ENCODE measurements at places on chromosomes 5 and 9. TPM values are rescaled to one million over a fixed set of nuclear protein-coding genes. Genes with fewer than 3 reads are reported as not detected.

RUSC2 gene
- total RNA-seq, result 36.4 TPM

SLC27A6 gene
- total RNA-seq, result 33.7 TPM

MARVELD2 gene
- total RNA-seq, result 1.3 TPM

GABRA1 gene
- not detected for total RNA-seq

FAM221B gene
- total RNA-seq, result not detected

ABCA1 gene
- 78.9 TPM for total RNA-seq

ANKRD33B gene
- total RNA-seq, result 34.7 TPM

- DNase-seq, result no peak
These were observed 60.8 kb downstream of the FOXD1 start for GRCh38 chr5:73387601-73388305.

DNA sequence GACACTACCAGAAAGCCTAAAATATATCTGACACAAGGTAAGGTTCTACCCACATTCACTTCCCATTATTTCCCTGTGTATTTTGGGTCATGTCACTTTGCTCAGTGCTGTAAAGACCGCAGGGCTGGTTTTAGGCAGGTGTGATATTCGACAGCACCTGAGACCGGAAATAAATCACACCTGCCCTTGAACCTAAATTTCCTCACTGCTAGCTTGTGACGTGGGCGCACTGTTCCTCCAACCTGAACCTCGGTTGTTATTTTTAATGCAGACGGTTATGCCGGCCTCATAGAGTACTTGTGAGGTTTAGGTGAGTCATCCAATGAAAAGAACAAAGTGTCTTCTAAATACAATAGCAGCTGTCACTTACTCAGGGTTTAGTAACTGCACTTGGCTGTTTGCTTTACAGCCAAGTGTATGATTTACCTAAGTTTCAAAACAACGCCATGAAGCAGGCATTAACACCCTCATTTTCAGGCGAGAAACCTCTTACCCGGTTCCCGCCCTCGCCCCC lies 20.7 kb upstream of the ZNF782 start:
- no peak for DNase-seq

- no peak for DNase-seq
These were observed 27.2 kb downstream of the AK3 start for GRCh38 chr9:4713849-4714248.

DNA sequence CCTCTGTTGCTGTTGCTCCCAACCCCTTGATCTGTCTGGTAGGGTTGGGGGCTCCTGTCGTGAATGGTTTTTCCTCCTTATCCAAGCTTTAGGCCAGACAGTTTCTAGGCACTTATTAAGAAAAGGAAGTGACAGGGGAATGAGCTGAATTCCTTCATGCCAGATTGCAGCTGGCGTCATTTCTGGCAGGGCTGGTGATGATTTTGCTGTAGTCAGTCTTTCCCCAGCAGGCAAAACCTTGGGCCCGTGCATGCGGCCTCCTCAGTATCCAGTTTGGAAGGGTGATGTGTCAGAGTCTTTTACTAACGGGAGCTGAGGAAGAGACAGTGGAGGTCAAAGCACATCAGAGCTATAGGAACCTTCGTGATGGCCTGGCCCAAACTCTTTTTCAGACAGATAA lies 58.8 kb downstream of the COL27A1 start:
- DNase-seq, result no peak

DNA sequence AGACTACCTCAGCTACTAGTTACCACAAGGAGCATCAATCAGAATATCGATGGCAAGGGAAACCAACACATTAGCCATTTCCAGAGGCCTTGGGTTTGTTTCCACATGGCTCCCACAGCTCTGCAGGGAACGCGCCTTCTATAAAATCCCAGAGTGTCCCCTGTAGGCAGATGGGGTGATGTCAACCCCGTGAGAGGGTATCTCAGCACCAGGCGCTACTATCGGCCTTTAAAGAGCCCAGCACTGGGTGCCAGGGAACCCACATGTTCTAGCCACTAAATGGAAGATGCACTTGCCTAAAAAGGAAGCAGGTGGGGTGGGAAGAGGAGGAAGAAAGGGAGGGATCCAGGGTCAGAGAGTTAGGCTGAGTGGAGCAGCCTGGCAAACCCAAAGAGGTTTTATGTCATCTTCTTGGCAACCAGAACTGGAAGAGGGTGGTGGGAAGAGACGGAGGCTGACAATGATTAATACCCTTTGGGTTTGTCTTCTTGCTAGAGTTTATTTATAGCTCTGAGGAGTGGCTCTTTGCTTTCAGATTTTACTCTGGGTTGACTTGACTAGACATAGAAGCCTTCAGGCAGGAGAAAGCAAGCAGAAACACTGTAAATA lies 19.9 kb downstream of the MACROH2A1 start:
- no peak for DNase-seq

- DNase-seq, result no peak
These were observed 5.4 kb upstream of the TIFAB start for GRCh38 chr5:135457424-135458071.

GRCh38 chr5:81516091-81516490 lies 122.2 kb upstream of the ACOT12 start:
- DNase-seq, result no peak

DNA sequence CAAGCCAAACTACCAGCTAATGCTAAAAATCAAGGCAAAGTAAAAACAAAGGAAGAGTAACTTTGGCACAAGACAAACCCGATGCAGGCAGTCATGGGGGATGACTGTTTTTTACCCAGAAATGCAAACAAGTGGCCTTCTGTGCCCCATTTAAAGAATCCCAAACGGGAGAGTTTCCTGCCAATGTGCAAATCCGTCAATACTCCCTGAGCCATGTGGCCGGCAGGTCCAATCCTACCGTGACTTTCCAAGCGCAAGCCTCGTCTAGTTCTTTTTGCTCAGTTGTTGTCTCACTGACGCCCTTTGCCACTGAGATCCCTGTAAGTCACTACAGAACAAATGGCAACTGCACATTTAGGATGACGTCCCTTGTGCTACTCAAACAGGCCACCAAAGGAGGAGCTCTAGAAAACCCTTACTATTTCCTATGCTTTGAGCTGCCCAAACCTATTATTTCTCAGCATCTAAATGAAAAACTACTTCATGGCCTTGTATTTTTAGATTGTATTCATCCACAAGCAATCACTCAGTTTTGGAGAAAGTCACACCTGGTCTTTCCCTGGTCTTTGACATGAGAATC lies 43.4 kb downstream of the OTULIN start:
- no peak for DNase-seq

- DNase-seq, result no peak
These were observed 16.0 kb upstream of the DAB2IP start for GRCh38 chr9:121635300-121635876.

- no peak for DNase-seq
These were observed 73.7 kb downstream of the RCL1 start for GRCh38 chr9:4866239-4866969.

DNA sequence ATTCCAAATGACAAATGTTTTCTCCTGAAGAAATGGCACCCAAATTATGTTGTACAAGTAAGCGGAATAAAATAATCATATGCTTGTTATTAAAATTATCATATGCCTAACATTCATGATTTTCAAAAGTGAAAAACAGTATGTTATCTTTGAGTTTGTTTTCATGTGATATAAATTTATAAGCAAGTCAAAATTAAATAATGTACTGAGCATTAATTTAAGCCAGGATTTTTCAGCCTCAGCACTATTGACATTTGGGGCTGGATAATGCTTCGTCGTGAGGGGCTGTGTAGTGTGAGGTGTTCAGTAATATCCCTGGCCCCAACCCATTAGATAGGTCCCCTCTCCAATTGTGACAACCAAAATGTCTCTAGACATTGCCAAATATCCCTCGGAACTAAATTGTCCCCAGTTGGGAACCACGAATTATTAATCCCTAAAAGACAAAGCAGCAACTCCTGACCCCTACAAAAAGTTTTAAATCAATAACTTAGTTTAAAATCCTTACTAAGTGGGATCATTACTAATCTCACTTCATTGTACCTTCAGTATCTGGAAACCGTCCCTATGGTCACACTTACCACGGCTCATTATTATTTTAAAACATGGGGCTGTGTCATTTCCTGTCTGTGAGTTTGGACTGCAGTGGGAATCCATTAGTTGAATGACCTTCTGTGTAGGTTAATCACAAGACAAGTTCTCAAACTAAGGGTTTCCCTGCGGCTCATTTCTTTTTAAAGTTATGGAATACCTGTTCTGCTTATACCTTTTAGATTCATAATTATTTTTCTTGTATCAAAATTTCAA lies 1.3 kb upstream of the NNT start:
- no peak for DNase-seq

DNA sequence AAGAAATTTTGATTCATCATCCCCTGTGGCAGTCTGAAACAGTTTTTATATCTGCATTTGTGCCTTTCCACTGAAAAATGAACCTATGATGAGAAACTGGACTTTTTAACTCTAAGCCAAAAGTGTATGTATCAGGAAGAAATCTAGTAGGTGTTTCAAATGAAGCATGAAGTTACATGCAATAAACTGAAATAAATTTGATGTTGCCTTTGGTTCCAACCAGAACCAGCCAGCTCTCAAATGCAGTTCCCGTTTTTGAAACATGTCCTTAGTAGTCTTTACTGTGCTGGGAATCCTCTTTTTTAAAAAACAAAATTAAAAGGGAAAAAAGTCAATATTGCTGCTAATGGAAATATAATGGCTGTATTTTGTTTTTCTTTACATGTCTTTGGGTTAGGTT lies 43.9 kb downstream of the HACD4 start:
- no peak for DNase-seq

GRCh38 chr9:101399643-101399970 lies 956 bp downstream of the ZNF189 start:
- DNase-seq, result no peak

- no peak for DNase-seq
These were observed 65.9 kb downstream of the PPARGC1B start for GRCh38 chr5:149796030-149796429.

GRCh38 chr9:135476561-135477355 lies 2.8 kb upstream of the PPP1R26 start:
- DNase-seq, result no peak

DNA sequence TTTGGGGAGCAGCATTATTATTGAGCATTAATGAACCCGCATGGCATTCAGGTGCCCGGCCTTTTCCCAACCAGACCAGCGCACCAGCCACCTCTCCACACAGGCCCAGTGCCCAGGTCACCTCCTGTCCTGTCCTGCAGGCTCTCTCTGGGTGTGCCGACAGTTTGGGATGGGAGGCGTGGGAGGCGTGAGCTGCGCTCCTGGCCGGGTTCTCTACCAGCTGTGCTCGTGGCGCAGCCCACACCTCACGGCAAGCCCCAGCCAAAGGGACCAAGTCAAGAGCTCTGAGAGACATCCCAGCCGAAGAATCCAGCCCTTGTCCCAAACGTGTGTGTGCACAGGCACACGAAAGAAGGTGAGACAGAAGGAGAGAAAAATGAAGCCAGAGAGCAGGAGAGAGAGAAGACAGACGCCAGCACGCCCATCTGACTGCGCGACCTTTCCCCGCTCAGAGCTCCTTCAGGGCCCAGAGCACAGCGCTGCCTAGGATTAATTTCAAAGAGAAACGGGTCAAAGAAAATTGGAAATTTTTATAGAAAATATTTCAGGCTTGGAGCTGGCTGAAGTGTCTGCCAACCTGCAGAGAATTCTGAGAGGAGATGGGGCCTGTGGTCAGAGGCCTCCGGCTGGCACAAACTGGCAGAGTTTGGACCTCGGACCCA lies 81.7 kb downstream of the ADAMTS2 start:
- DNase-seq, result no peak

DNA sequence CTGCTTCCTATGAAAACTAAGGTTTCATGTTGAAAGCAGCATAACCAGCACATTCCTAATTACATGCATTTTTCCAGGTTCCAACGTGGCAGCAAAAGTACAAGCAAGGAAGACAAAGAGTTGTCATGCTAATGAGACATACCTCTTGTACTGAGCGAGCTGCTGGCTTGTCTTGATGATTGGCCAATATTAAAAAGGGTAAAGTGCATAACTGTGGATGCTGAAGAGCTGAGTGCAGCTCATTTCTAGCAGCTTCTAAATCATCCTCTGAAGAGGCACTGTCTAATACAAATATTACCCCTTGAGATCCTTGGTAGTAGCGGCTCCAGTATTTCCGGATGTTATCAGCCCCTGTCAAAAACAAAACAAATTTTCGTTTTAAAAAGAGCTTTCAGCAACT lies 197.3 kb downstream of the ARL15 start:
- no peak for DNase-seq
